ENCODE measurements at places on chromosomes 16 and 17. TPM values are rescaled to one million over a fixed set of nuclear protein-coding genes. Genes with fewer than 3 reads are reported as not detected.
A peak's percentile ranks its signal among the peaks of the same experiment; 100 is the strongest.

CD300LG gene
- 2.3 TPM for total RNA-seq

KRTAP4-1 gene
- total RNA-seq, result not detected

CCDC40 gene
- total RNA-seq, result 4.7 TPM

GHDC gene
- total RNA-seq, result 9.3 TPM

ZC3H18 gene
- 9.2 TPM for total RNA-seq

OSGIN1 gene
- total RNA-seq, result 0.18 TPM

MT1H gene
- 0.40 TPM for total RNA-seq

SLC38A8 gene
- not detected for total RNA-seq

DNA sequence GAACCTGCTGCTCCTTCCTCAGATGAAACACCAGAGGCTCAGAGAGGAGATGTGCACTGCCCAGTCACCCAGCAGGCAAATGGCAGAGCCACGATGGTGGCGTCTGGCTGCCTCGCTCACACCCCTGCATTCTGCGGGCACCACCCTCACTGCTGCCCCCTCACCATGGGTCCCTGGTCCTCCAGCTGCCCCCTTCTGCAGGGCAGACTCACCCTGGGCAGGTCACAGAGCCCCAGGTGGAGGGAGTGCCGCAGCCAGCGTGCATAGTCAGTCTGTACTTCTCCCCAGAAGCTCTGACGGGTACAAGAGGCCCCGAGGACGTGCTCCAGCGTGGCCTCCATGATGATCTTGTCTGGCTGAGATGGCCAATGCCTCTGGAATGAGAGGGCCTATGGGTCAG is 52.9 kb downstream of the RMI2 start:
- H3K36me3 ChIP-seq, result no peaks in the 10 kb centered on the region
- H3K27ac ChIP-seq, result no peak overlapping the region
- H3K27me3 ChIP-seq, result peaks cover 2% of the 10 kb centered on the region
- no peak overlapping the region for H3K4me3 ChIP-seq

DNA sequence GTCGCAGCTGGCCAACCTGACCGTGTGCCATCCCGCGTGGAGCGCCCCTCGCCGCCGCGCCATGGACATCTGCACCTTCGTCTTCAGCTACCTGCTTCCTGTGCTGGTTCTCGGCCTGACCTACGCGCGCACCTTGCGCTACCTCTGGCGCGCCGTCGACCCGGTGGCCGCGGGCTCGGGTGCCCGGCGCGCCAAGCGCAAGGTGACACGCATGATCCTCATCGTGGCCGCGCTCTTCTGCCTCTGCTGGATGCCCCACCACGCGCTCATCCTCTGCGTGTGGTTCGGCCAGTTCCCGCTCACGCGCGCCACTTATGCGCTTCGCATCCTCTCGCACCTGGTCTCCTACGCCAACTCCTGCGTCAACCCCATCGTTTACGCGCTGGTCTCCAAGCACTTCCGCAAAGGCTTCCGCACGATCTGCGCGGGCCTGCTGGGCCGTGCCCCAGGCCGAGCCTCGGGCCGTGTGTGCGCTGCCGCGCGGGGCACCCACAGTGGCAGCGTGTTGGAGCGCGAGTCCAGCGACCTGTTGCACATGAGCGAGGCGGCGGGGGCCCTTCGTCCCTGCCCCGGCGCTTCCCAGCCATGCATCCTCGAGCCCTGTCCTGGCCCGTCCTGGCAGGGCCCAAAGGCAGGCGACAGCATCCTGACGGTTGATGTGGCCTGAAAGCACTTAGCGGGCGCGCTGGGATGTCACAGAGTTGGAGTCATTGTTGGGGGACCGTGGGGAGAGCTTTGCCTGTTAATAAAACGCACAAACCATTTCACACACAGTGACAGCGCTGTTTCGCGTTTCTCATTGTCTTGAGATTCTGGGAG is 2.0 kb upstream of the ZACN start:
- DNase-seq, result peak; percentile 43
- H3K4me3 ChIP-seq, result no peak overlapping the region
- H3K4me1 ChIP-seq, result peaks cover 60% of the 10 kb centered on the region

- peak; percentile 71 for DNase-seq
- peaks cover 21% of the 10 kb centered on the region for H3K36me3 ChIP-seq
- peaks cover 52% of the 10 kb centered on the region for H3K4me1 ChIP-seq
- H3K4me3 ChIP-seq, result peak overlapping the region; percentile 90
- no peaks in the 10 kb centered on the region for H3K27me3 ChIP-seq
- peak overlapping the region; percentile 98 for H3K27ac ChIP-seq
These were observed 709 bp upstream of the ENO3 start for GRCh38 chr17:4950075-4950745.

DNA sequence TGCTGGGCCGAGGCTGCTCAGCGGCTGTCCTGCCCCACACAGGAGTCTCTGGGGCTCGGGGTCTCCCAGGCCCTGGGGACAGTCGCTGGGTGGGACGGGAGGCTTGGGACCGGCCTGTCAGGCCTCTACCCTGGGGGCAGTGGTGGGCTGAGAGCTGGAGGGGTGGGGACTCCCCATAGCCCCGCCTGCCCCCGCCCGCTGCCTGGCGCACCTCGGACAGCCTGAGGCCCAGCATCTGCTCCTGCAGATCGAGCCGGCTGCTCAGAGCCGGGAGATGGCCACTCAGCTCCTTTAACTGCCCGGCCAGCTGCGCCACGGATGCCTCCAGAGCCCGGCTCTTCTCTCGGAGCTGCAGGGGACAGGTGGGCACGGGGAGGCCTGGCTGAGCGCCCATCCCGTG is 6.7 kb downstream of the PERCC1 start:
- no peak for DNase-seq
- no peaks in the 10 kb centered on the region for H3K27me3 ChIP-seq
- H3K4me1 ChIP-seq, result peaks cover 29% of the 10 kb centered on the region
- H3K4me3 ChIP-seq, result no peak overlapping the region

DNA sequence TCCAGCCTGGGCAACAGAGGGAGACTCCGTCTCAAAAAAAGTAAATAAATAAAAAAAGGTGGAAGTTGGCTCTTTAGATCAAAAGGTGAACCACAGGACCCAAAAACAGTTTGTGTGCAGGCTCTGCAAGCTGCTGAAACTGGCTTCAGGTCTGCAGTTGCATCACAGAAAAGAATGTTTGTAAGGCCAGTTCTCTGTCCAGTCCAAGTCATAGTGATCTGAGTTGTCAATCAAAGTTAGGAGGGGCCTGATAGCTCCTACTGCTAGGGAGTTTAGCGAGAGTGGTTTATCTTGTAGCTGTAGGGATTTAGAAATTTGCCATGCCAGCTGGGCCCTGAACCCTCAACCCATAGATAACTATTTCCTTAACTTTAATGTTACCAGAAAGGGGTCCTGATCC is 101.2 kb upstream of the CACNG5 start:
- no peak for DNase-seq
- H3K36me3 ChIP-seq, result no peaks in the 10 kb centered on the region
- no peaks in the 10 kb centered on the region for H3K4me1 ChIP-seq
- no peak overlapping the region for H3K4me3 ChIP-seq
- H3K27me3 ChIP-seq, result no peaks in the 10 kb centered on the region

GRCh38 chr16:66569131-66569530 is 2.9 kb downstream of the CMTM1 start:
- no peaks in the 10 kb centered on the region for H3K27me3 ChIP-seq
- H3K4me1 ChIP-seq, result no peaks in the 10 kb centered on the region
- H3K36me3 ChIP-seq, result peaks cover 34% of the 10 kb centered on the region
- H3K4me3 ChIP-seq, result no peak overlapping the region
- no peak overlapping the region for H3K27ac ChIP-seq
